H9 (cell line): ENCODE measurements at places on chromosomes 11 and 22.

- DNase-seq = no peak
Observed at GRCh38 chr11:57152134-57152533, 29.6 kb upstream of the LRRC55 start.

DNA sequence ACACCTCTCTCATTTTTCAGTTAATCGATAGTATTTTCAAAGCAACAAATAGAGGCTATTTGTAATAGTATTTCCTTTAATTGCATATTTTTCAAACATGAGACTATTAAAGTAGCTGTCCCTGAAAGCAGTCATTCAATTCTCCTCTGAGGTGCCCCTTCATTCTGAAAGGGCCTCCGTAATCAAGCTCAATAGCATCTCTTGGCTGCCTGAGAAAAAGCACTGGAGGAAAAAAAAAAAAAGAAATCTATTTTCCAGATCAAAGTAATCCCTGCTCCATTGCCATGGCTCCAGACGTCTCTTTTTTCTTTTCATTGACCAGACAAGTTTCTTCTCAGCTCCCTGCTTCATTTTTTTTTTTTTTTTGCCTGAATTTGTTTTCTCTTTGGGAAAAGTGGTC lies 154.5 kb upstream of the BLID start:
- DNase-seq = no peak

GRCh38 chr11:1303126-1303821 lies 6.2 kb downstream of the TOLLIP start:
- peak; percentile 68 for DNase-seq

DNA sequence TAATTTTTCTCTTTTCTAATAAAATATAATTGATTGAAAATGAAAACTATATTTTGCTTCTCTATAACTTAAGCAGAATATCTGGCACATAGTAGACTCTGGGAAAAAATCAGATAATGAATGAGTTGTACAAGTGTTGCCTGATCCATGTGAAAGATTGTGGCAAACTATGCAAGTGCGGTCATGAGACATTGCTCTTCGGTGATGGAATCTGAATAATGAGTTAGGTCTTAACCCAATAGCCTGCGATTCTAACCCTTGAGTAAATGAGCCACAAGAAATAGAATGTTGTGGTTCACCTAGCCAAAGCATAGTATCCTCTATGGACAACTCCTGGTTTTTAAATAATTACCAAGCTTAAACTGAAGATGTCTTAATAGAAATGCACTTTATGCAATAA lies 333.7 kb upstream of the LUZP2 start:
- DNase-seq = no peak

- no peak for DNase-seq
Observed at GRCh38 chr11:115765803-115766239, 261.6 kb upstream of the CADM1 start.

DNA sequence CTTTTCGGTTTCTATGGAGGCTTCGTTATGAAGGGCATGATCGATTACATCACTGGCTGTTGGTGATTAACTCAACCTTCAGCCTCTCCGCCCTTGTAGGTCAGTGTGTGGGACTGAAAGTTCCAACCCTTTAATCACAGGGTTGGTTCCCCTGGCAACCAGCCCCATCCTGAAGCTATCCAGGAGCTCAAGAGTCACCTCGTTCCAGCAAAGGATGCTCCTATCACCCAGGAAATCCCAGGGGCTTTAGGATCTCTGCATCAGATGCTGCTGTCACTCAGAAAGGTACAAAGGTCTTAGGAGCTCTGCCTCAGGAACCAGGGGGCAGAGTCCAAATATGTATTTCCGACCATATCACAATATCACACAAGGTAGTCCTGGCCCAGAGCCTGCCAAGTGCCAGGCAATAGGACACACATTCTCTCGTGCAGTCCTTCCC lies 123.5 kb upstream of the PARVA start:
- DNase-seq = no peak

DNA sequence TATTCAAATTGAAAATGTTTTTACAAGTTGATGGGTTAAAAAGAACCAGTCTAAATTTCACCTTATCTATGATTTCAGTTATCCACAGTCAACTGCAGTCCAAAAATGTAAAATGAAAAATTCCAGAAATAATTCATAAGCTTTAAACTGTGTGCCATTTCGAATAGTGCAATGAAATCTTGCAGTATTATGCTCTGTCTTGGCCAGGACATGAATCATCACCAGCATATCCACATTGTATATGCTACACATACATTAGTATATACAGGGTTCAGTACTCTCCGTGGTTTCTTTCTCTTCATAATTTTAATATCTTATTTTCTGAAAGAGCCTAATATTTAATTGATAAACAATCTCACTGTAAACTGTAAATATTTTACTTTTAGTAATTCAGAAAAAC lies 45.9 kb downstream of the ARHGAP32 start:
- DNase-seq = no peak

DNA sequence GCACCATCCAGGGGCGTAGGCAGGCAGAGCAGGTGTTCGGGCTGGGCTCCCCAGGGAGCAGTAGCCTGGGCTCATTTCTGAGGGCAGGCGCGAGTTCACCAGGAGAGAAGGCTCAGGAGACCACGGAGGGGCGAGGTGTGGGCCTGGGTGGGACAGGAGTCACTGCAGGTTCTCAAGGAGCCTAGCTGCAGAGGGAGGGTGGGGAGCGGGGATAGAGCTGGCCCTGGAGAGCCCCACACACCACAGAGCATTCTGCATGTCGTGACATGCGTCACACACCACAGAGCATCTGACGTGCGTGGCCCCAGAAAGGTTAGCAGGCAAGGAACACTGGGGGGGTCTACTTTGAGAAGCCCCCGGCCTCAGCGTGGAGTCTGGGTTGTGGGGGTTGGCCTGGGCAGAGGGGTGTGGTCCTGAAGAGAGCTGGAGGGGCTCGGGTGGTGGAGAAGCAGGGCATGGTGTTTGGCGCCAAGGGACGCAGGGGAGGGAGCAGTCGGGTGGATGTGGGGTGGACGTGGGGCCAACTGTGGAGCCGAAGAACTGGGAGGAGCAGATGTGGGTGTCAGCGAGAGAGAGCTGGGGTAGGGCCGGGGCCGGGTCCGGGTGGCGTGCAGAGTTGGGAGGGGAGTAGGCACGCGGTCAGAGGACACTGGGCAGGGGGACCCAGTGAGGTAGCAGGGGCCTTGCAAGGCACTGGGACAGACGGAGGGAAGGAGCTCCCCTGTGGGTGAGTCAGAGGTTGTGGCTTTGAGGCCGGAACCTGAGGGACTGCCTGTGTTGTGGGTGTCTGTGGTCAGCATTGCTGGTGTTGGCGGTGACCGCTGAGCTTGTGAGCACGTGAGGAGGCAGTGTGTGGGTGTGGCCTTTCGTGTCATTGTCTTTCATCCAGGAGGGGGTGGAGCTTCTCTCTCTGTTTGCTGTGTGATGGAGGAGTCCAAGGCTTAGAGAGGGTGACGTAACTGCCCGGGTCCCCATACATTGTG lies 25.5 kb downstream of the CTTN start:
- DNase-seq = no peak

DNA sequence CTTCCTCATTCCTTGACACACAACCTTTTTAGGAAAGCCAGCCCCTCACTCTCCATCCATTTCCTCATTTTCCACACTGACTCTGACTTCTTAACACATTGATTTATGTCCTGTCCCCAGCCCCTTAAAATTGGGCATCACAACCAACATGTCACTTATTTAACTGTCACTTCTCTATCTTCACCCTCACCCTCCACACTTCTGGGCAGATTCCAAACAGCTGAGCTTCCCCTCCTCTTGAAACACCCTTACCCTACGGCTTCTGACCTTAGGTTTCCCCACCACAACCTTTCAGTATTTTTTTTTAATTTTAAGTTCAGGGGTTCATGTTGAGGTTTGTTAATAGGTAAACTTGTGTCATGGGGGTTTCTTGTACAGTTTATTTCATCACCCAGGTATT lies 696.3 kb downstream of the DLG2 start:
- no peak for DNase-seq

DNA sequence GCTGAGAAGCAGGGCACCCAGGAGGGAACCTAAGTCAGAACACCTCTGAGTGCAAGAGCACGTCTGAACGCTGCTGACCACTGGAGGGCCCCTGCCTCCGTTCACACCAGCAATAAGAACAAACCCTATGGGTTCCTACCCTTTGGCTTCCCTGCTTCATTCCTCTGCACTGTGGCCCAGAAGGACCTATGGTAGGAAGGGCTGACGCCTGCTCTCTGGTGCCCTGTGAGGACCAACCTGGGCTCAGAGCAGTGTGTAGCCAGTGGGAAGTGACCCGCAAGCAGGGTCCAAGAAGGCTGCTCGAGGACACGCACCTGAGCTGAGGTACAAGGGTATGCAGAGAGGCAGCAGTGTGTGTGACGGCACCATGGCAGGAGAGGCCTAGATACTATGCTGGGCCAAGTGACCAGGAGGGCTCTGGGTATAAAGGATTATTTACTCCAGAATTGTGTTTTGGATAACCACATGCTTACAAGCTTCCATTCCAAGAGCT lies 68.8 kb upstream of the CLTCL1 start:
- no peak for DNase-seq

GRCh38 chr11:120835601-120836228 lies 188.2 kb upstream of the TBCEL start:
- no peak for DNase-seq

GRCh38 chr11:12454782-12455181 lies 77.4 kb downstream of the PARVA start:
- DNase-seq = no peak

- no peak for DNase-seq
Observed at GRCh38 chr11:112388496-112388895, 127.8 kb upstream of the PLET1 start.

GRCh38 chr11:31106326-31106725 lies 263.2 kb downstream of the DCDC1 start:
- DNase-seq = no peak

- DNase-seq = no peak
Observed at GRCh38 chr11:122772945-122773344, 65.4 kb upstream of the CRTAM start.

GRCh38 chr11:65399249-65399648 lies 12.8 kb downstream of the FRMD8 start:
- no peak for DNase-seq

DNA sequence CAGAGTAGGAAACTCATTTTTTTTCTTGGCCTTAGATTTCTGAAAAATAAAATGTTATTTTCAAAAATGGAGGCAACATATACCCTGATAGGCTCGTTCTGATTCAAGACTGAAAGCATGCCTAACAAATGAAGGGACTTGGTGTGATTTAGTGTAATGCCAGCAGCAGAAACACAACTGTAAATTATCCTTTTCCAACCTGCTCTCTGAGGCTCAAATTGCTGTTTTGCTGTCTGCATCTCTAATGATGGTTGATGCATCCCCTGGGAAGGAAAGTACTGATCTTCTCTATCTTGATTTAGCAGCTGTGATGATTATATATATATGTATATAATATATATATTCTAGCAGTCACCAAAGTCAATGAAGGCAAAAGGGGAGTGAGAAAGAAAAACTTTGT lies 537.2 kb upstream of the API5 start:
- DNase-seq = no peak

DNA sequence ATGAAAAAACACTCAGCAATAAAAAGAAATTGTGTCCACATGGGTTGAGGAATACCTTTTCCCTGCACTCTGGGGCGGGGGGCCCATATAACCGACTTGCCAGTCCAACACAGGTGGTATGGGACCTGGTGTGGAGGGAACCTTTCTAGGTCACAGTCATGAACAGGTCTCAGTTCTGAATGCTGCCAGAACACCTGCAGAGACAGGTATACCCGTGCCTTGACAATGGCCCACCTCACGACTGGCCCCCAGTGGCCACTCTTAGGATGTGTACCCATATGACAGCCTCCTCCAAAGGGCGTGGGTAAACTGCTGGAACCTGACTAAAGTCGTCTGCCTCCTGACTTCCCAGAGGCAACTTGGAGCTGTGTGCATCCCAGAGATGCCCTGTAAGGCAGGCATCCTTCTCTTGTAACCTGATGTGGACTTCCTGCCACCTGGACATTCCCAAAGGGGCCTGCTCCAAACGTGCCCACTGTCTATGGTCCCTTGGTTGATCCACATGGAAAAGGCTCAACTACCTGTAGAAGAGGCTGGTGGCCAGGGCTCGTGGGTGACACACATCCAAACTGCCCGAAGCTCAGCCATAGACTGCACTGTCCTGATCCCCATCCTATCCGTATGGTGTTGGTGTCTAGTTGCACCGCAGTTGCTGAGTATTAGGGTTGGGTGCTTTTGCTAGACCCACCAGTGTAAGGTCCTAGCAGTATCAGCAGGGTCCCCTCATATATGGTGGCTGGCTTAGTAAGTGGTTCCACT lies 859.3 kb downstream of the BRD1 start:
- DNase-seq = peak; percentile 76

GRCh38 chr11:5196067-5196466 lies 4.4 kb downstream of the OR51V1 start:
- DNase-seq = peak; percentile 40

- DNase-seq = no peak
Observed at GRCh38 chr11:5129457-5129877, 8.7 kb downstream of the OR52A5 start.

DNA sequence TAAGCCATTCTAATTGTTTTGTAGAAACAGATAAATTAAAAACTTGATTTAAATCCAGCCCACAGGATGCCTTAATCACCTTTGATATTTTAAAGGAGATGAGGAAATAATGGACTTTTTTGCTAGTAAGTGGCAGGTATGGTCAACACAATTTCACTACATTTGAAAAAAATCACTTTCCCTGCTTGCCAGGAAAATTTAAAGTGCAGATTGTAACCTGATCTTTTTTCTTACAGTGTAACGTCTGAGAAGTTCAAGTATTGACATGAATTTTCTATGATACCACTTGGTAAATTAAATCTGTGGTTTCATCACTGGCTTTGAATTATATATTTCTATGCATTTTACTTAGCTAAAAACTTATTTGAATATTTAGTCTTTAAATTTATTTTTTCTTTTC lies 65.3 kb downstream of the ARHGEF12 start:
- DNase-seq = no peak

- no peak for DNase-seq
Observed at GRCh38 chr11:132844956-132845696, 687.2 kb downstream of the OPCML start.

- DNase-seq = peak; percentile 28
Observed at GRCh38 chr11:116510886-116511650, 261.7 kb downstream of the BUD13 start.

DNA sequence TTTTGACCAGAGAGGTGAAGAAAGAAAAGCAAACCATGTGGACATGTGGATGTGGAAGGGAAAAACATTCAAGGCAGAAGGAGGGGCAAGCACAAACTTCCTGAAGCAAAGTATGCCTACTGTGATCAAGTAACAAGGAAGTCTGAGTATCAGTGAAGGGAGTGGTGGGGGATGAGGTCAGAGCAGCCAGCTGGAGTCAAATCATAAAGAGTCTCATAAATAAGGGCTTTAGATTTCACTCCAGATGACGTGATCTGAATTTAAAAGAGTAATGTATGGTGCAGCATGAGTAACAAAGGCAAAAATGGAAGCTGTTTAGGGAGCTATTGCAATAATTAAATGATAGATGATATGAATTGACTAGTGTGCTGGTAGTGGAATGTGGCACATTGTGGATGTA lies 665.4 kb upstream of the CCDC90B start:
- DNase-seq = no peak
